Amygdala (tissue), 56 donors: ENCODE measurements at places on chromosomes 12 and 14.

- no peak for DNase-seq
These were observed 116.1 kb upstream of the FBXO33 start for GRCh38 chr14:39548358-39548757.

- DNase-seq: no peak
These were observed 14.4 kb downstream of the TMTC1 start for GRCh38 chr12:29769162-29769858.

GRCh38 chr14:68796418-68797101 lies 3.7 kb upstream of the ZFP36L1 start:
- DNase-seq: no peak

- no peak for DNase-seq
These were observed 32.0 kb downstream of the NRXN3 start for GRCh38 chr14:78202163-78202562.

DNA sequence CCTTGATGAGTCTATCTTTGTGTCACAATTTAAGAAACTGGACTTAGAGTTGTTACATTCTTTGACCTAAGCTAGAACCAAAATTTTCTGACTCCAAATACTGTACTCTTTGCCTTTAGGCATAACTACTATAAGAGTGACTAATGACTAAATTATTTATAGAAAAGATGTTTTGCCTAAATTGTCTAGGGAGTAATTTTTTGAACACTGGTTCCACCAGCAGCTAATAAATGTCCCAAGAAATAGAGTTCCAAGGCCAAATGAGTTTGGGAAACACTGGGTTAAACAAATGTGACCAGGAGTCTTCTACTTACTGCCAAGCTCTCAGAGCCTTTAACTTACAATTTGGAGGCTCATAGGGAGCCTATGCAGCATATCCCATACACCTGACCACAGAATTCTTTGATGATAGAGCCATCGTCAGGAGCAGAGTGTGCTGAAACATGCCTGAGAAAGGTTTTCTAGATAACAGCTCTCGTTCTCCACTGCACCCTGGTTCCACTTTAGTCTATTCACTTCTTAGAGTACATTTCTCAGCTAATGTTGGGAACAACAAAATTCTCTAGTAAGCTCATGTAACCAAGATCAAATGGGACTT lies 215.9 kb upstream of the HMGA2 start:
- no peak for DNase-seq

DNA sequence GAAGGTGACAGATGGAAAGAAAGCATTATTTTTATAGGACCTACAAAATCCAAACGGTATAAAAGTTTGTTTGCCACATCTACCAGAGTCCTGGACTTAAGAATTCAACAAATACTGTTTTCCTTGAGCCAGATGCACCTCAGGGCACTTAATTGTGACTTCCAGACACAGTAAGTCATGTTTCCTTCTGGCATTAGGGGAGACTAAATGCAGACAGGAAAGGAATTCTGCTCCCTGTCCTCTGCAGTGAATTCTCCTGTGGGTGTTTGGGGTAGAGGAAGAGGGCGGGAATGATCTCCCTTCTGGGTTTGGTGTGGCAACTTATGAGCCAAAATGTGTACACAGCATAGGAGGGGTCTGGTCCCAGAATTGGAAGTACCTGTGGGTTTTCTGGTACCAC lies 93.9 kb upstream of the ZDHHC17 start:
- no peak for DNase-seq

- DNase-seq: no peak
These were observed 15.3 kb downstream of the RNASE2 start for GRCh38 chr14:20970647-20970982.

- no peak for DNase-seq
These were observed 333.9 kb upstream of the LMO3 start for GRCh38 chr12:16939871-16940306.

GRCh38 chr14:93971635-93972027 lies 4.7 kb downstream of the ASB2 start:
- DNase-seq: no peak

GRCh38 chr14:92651106-92651757 lies 97.2 kb downstream of the LGMN start:
- peak; percentile 30 for DNase-seq

DNA sequence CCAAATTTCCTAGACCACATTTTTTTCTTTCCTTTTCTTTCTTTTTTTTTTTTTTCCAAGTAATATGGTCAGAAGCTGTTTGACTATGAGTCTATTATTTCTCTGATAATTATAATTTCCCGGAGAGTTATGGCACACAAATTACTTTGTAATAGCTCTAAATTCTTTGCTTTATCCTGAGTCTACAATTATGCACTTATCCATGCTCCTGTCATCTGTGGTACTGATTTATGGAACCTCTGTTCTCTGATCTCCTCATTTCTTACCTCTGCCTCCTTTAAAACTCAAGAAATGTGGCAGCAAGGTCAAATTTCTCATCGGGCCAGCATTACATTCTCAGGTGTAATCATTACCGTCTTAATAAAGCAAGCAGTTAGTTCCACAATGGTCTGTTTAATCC lies 282.1 kb downstream of the PAWR start:
- DNase-seq: no peak

DNA sequence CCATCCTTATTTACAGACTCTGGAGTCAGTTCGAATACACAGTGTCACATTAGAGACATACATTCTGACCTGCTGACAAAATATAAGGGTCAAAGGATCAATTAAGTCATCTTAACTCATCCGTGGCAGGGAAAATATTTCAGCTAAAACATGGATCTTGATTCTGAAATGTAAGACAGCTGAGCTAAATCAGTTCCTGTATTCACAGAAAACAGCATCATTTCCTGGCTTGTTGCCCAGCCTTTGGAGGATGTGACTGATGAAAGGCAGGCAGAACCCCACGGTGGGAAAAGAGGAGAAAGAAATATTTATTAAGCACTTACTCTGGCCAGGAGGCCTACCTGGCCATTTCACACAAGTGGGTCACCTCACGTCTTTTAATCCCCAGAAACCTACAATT lies 101.9 kb downstream of the GAS2L3 start:
- DNase-seq: no peak

GRCh38 chr14:100640471-100641273 lies 53.5 kb upstream of the BEGAIN start:
- no peak for DNase-seq

DNA sequence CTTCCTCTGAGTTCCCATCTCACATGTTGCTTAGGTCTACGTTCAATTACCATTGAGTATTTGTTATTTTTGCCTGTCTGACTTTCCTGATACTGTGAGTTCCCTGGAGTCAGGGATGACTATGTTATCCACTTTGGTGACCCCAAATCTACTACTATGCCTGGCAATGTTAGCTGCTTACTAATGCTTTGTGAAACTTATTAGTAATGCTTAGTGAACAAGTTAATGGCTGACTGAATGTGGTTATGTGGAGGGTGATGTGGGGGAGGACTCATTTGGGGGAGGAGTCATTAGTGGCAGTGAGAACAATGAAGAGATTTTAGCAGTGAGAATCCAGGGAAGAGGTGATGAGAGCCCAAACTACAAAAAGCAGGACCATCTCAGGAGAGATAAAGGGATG lies 121.6 kb downstream of the KTN1 start:
- no peak for DNase-seq

DNA sequence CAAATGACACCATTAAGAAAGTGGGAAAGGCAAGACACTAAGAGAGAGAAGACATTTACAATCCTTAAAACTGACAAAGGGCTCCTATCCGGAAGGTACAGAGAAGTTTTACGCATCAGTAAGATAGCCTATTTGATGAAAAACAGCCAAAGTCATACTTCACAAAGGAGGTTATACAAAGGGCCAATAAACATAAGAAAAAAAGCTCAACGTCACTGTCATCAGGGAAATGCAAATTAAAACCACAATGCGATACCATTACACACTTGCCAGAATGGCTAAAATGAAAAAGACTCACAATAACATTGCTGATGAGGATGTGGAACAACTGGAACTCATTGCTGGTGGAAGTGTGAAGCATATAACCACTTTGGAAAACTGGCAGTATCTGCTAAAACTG lies 168.6 kb upstream of the FAR2 start:
- no peak for DNase-seq

DNA sequence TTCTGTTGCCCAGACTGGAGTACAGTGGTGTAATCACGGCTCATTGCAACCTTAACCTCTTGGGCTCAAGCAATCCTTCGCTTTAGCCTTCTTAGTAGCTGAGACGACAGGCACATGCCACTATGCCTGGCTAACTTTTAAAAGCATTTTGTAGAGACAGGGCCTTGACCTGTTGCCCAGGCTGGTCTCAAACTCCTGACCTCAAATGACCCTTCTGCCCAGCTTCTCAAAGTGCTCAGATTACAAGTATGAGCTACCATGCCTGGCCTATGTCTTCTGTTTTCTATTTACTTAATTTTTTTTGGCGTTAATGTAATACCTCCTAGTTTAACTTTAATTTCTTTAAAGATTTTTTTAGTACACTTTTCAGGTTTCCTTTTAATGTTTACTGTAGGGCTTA lies 20.6 kb upstream of the KLRF1 start:
- DNase-seq: no peak

DNA sequence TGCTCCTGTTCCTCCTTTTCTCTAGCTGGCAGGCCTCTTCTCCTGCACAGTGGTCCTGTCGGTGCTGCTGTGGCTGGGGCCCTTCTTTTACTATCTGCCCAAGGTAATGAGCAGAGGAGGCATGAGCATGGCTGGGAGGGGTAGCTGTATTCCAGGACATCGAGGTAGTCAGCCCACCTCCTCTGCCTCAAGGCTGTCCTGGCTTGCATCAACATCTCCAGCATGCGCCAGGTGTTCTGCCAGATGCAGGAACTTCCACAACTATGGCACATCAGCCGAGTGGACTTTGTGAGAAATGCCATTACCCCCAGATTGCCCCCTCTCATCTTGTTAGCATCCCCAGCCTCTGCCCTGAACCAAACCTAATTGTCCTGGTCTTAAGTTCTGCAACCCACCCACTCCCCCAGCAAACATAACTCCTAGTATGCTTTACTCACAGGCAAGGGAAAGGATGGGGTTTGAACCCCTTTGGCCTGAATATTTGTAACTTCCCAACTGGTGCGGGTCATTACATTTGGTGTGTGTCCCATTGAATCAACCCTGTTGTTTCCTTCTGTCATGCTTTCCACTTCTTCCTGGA lies 9.1 kb downstream of the B4GALNT1 start:
- no peak for DNase-seq

- no peak for DNase-seq
These were observed 2.4 kb downstream of the TIGAR start for GRCh38 chr12:4323396-4323795.

DNA sequence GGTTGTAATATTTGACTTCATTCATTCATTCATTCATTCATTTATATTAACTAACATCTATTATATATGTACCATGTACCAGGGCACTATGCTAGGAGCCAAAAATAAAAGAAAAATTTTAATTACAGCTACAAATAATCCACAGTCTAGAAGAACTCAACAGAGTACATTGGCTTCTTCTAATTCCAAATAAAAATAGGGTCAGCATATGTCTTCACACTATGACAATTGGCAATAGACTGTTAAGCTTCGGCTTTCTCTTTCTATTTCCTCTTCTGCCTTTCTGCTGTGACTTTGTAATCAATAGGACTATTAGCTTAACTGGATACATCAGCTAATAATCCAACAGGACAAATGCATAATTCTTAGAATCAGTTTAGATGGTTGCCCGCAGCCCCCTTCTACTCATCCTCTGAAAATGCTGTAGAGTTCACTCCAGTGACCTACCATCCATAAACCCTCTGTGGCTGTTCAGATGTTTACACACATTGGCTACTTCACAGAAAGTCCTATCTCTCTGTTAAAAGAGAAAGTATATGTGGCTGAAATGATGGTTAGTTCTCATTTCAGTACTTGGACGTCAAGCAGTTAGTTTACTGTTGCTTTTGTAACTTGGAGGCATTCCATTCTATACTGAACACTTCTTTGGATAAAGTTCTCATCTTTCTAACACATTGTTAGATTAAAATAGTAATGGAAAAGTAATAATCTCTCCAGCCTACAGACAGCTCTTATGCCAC lies 445.5 kb upstream of the GARIN6 start:
- no peak for DNase-seq

DNA sequence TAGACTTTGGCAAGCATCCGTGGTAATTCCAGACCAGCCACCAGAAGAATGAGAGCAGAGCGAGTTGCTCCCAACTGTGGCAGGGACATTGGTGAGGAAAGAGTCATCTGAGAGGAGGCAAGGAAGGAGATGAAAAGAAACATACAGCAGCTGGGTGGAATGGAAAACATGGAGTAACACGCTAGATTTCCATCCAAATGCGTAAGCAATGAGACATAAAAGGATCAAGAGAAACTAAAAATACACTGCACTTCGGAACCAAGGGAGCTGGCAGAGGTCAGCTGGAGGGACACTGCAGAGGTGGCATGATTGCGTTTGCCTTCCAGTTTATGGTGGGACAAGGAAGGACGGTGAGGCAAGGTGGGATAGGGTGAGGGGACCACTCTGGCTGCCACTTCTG lies 82.9 kb downstream of the DDX51 start:
- DNase-seq: no peak

DNA sequence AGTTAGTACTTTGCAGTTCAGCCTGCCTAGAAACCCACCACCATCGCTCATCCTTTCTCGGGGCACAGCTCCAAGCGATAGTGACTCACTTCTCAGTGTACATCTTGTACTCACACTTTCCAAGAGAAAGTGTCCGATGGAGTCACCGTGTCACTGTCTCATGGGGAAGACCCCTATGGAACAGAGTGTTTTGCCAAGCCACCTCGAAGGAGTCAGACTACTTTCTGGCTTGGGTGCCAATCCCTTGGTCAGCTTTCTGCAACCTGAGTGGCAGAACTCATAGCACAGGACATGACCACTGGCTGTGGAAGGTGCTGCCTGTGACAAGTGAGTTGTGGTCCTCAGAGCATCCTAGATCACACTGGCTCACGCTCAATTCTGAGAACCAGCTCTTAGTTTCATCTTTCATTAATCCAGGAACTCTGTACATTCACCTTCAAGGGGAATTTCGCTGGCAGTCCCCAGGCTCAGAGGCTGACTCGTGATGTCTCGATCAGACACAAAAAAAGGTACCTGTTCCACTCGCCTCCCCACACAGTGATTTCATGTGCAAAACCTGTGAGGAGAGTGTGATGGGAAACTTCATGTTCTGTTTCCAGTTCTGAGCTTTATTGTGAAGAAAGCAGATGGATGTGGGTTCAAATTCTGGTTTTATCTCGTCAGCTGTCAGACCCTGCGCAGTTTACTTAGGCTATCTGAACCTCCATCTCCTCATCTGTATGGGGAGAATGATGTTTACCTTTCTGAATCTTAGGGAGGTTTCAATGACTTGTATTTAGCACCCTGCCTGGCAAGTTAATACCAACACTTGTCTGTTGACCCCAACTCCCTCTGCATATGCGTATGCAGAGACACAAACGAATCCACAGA lies 127.3 kb upstream of the CCND2 start:
- no peak for DNase-seq

DNA sequence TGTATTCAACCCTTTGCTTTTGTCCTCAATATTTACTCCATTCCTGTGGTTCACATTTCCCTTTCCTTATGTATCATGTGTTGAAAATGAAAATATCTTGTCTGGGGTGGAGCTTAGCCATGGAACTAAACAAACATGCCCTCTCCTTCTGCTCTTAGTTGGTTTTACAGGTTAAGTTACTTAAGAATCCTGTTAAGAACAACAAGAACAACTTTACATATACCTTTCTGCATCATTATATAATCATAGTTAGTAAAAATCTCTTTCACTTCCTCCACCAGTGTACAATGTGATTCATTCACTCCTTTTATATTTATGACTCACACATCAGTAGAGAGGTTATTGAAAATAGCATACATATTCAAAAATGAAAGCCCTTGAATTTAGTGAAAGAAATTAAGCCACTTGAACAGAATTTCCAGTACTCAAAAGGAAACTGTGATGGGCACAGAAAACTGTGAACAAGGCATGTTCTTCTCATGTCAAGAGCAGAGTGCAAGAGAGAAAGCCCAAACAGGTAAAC lies 307.7 kb downstream of the CCDC91 start:
- DNase-seq: no peak
